ENCODE measurements at places on chromosomes 13 and 19. TPM values are rescaled to one million over a fixed set of nuclear protein-coding genes. Genes with fewer than 3 reads are reported as not detected.

DNA sequence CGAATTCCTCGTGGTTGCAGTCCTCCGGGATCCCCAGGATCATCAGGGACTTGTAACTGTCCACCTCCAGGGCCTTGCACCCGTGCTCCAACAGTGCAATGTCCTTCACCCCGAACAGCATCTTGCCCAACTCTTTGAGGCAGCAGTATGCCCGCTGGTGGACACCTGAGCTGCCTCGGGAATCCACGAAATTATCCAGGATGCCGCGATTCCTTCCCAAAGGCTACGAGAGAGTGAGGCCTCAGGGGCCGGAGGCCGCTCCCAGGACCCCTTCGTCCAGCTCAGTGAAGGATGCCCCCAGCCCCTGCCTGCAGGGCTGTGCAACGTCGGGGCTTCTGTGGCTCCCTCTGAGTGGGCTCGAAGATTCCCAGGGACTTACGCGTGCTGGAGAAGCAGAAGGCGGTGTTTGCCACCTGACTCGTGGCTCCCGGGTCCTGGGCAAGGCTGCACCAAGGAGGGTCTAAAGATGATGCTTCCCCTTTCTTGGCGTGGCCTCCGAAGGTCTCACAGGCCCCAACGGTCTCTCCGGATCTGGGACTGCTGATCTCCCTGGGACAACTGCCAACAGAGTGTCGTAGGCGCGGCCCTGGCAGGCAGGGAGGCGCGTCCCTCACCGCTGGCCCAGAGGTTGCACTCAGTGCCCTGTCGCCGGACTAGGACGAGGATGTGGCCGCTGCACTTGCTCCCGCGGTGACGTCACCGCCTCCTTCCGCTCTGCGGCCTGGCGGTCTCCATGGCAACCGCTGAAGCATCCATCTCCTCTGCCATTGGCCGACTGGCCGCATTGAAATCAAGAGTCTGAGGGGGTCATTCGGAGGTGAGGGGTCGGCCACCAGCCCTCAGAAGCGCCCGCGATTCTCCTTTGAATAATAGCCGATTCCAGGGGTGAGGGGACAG lies at the start of gene PNMA8C:
Gene PNMA8C (minus strand): TSS at position 698 of the 897 bp plus-strand sequence. CDS start 577 bp downstream, at position 121.
- peak within 1 kb of the TSS; percentile 33 for H3K4me3 ChIP-seq
- peaks cover 25% of the 10 kb centered on the region for H3K4me1 ChIP-seq
- H3K27me3 ChIP-seq: no peaks in the 10 kb centered on the region

GRCh38 chr19:31497709-31498108 lies 148.5 kb upstream of the TSHZ3 start:
- no peak overlapping the region for H3K27ac ChIP-seq
- no peaks in the 10 kb centered on the region for H3K27me3 ChIP-seq
- H3K4me3 ChIP-seq: no peak overlapping the region
- H3K4me1 ChIP-seq: peaks cover 22% of the 10 kb centered on the region
- no peak for DNase-seq

Gene FBXW9
- total RNA-seq: 3.9 TPM

DNA sequence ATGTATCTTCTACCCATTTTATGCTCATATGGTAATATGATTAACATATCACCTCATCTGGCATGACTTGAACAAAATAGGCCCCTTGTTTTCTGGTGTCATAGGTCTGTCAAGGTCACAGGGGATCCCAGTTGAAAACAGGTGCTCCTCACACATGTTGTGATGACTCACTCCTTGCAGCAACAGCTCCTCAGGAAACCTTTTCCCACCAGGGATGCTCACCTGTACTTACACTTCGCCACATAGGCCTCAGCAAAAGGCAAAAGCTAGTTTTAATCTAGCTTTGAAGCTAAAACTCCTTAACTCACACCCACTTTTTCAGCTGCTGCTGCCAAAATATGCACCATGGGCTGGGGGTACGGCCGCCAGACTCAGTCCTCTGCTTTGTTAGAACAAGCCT lies 110.0 kb upstream of the SOX21 start:
- H3K27me3 ChIP-seq: no peaks in the 10 kb centered on the region
- H3K27ac ChIP-seq: no peak overlapping the region
- DNase-seq: no peak

DNA sequence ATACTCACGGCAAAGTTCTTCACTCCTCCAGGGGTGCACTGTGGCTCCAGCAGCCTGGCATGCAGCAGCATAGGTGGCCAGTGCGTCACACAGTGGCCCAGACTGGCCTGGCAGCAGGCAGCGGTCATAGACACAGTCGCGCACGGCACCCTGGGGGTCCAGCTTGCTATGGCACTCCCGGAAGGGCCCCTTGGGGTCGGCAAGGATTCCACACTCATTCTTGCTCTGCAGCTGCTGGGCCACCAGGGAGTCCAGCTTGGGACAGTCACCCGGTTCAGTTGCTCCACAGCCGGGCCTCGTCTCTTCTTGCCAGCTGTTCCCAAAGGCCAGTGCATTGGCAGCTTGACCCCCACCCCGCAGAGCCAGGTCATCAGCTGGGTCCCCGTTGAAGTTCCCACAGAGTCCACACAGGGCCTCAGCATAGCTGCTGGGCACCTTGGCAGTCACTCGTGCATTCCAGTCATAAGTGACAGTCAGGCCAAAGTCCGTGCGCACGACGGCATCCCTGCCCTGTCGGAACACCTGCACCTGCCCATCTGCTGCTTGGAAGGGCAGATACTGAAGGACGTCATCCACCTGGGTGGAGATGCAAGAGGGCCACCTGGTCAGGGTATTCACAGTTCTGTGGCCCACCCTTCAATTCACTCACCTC lies 20.6 kb downstream of the FCGBP start:
- H3K36me3 ChIP-seq: no peaks in the 10 kb centered on the region
- H3K27me3 ChIP-seq: peaks cover 19% of the 10 kb centered on the region
- no peak for DNase-seq
- H3K4me1 ChIP-seq: no peaks in the 10 kb centered on the region

DNA sequence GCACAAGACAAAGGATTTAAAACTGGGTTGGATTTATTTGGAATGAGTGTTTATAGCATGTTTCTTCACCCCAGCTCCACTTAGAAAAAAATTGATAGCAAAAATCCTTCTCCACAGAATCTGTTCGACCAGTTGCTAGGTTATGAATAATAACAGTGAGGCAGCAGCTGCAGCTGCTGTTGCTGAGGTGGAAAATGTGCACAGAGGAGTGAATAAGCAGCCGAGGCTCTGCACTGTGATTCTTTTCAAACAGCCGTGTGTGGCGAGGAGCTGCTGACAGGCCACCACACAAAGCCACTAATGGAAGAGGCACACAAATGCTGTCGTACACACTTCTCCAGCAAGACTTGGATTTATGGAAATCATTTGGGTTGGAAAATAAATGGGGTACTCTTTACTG lies 6.4 kb upstream of the RASL11A start:
- H3K4me1 ChIP-seq: peaks cover 5% of the 10 kb centered on the region
- no peaks in the 10 kb centered on the region for H3K27me3 ChIP-seq
- peak; percentile 94 for DNase-seq
- peaks cover 3% of the 10 kb centered on the region for H3K36me3 ChIP-seq

Gene DPRX
- 0.13 TPM for total RNA-seq

Gene BLOC1S3
- 1.8 TPM for total RNA-seq

- peaks cover 10% of the 10 kb centered on the region for H3K4me1 ChIP-seq
- no peak overlapping the region for H3K27ac ChIP-seq
- DNase-seq: no peak
- H3K4me3 ChIP-seq: no peak overlapping the region
Measured at GRCh38 chr19:49430678-49431329, 5.6 kb downstream of the GFY start.

- no peak within 1 kb of the TSS for H3K27ac ChIP-seq
- DNase-seq: peak; percentile 60
- peaks cover 40% of the 10 kb centered on the region for H3K27me3 ChIP-seq
- peaks cover 15% of the 10 kb centered on the region for H3K4me1 ChIP-seq
- H3K36me3 ChIP-seq: no peaks in the 10 kb centered on the region
Measured at GRCh38 chr13:51222037-51222685, at the start of gene FAM124A. Gene FAM124A (plus strand): TSS chr13:51222398. CDS start chr13:51222502, 104 bp downstream.

Gene C5AR2
- total RNA-seq: 0.40 TPM

- H3K4me1 ChIP-seq: no peaks in the 10 kb centered on the region
- no peak for DNase-seq
- H3K27ac ChIP-seq: no peak overlapping the region
- no peaks in the 10 kb centered on the region for H3K27me3 ChIP-seq
- H3K4me3 ChIP-seq: no peak overlapping the region
- H3K36me3 ChIP-seq: peaks cover 4% of the 10 kb centered on the region
Measured at GRCh38 chr13:41802684-41803444, 158.0 kb downstream of the VWA8 start.

Gene KLK3
- not detected for total RNA-seq

DNA sequence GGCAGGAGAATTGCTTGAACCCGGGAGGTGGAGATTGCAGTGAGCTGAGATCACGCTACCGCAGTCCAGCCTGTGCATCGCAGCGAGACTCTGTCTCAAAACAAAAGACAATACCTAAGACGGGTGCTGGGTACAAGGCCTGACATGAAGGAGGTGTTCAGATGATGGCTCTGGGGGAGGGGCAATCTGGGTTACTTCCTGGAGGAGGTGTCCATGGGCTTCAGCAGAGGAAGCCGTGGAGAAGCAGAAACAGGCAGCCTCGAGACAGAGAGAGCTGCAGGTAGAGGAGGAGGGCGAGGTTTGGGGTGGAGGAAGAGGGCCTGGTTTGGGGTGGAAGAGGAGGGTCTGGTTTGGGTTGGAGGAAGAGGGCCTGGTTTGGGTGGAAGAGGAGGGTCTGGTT lies 3.6 kb downstream of the MISP start:
- peaks cover 25% of the 10 kb centered on the region for H3K4me1 ChIP-seq
- H3K27ac ChIP-seq: no peak overlapping the region
- H3K36me3 ChIP-seq: no peaks in the 10 kb centered on the region
- peaks cover 10% of the 10 kb centered on the region for H3K27me3 ChIP-seq
- DNase-seq: no peak

GRCh38 chr19:18503971-18504885 lies 17.6 kb downstream of the ELL start:
- no peaks in the 10 kb centered on the region for H3K36me3 ChIP-seq
- peaks cover 98% of the 10 kb centered on the region for H3K4me1 ChIP-seq
- H3K27ac ChIP-seq: peak overlapping the region; percentile 57
- H3K27me3 ChIP-seq: no peaks in the 10 kb centered on the region
- no peak overlapping the region for H3K4me3 ChIP-seq

Gene SIGLECL1
- total RNA-seq: not detected

All from muscle of leg (tissue), 16 donors.